ENCODE measurements at places on chromosomes 4 and X. TPM values are rescaled to one million over a fixed set of nuclear protein-coding genes. Genes with fewer than 3 reads are reported as not detected.

DUSP9 gene
- total RNA-seq = 0.10 TPM

SPATA18 gene
- 3.5 TPM for total RNA-seq

GCNA gene
- total RNA-seq = 1.0 TPM

TMEM144 gene
- 1.8 TPM for total RNA-seq

IL3RA gene
- total RNA-seq = 21.1 TPM

COL4A6 gene
- total RNA-seq = 0.10 TPM

TMPRSS11A gene
- total RNA-seq = not detected

STARD8 gene
- 0.13 TPM for total RNA-seq

WWC2 gene
- 0.19 TPM for total RNA-seq

EDA gene
- not detected for total RNA-seq

F8A2 gene
- total RNA-seq = not detected

HMGB3 gene
- total RNA-seq = 56.4 TPM

SPRY1 gene
- 0.56 TPM for total RNA-seq

MEPE gene
- total RNA-seq = not detected

ARHGEF38 gene
- not detected for total RNA-seq

FOXR2 gene
- total RNA-seq = not detected

SCD5 gene
- total RNA-seq = 6.2 TPM

OPHN1 gene
- 0.03 TPM for total RNA-seq

MAGEC3 gene
- not detected for total RNA-seq

TENM3 gene
- 0.26 TPM for total RNA-seq

Data from GM12878 (cell line).